ENCODE measurements at places on chromosomes 7 and 10.

DNA sequence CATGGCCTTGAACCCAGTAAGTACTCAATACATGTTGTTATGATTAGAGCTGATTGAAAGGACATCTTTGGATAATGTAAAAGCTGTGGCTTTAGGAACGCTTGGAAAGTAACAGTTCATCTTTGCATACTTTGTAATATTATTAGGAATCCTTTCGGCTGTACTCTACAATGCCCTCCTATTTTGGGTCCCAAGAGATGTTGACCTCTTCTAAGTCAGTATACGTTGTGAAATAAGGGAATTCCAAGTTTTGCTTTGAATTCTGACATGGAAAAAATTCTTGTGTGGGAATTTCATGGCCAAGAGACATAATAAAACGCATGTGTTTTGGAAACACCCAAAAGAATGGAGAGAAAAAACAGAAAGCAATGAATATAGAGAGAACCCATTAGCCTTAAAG, 7.7 kb downstream of the AGR3 start:
- no peak for DNase-seq

DNA sequence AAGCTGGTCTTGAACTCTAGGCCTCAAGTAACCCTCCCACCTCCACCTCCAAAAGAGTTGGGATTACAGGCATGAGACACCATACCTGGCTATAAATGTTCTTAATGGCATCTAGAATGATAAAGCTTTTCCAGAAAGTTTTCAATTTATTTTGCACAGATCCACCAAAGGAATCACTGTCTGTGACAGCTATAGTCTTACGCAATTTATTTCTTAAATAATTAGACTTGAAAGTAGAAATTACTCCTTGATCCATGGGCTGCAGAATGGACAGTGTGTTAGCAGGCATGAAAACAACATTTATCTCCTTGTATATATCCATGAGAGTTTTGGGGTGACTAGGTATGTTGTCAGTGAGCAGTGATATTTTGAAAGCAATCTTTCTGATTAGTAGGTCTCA, 33.8 kb downstream of the GALNT11 start:
- no peak for DNase-seq

DNA sequence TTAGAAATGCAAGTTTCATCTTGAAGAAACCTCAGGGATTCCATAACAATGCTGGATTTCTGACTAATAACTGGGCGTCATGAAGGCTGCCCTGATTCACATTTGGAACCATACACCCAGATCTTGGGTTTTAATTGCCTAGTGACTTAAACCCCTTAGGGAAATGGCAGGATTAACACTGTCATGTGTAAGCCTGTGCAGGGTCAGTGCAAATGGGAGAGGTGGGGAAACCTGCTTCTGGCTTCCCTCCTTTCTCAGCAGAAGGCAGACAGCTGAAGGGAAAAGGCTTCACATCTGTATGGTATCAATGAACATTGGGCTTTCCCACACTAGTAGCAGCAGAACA, 364.2 kb downstream of the ANKRD30A start:
- DNase-seq = no peak

- DNase-seq = no peak
These were observed 37.8 kb downstream of the RSU1 start for GRCh38 chr10:16779384-16779915.

GRCh38 chr7:50793120-50793946, 10.6 kb upstream of the GRB10 start:
- peak; percentile 43 for DNase-seq

DNA sequence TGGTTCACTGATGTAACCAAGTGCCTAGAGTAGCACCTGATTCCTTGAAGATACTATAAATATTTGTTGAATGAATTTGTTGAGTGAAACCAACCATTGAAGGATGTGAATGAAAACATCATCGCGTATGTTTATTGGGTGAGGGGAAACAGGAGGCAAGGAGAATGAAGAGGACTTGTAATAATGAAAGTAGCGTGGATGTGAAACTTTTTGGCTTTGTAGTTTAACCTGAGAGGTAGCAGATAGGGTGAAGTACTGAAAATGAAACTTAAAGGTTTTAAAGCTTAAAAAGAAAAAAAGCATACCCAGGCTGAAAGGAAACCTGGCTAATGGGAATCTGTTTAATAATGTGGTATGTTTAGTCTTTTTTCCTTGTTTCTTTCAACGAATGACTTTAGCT, 5.2 kb downstream of the CCNY start:
- no peak for DNase-seq

DNA sequence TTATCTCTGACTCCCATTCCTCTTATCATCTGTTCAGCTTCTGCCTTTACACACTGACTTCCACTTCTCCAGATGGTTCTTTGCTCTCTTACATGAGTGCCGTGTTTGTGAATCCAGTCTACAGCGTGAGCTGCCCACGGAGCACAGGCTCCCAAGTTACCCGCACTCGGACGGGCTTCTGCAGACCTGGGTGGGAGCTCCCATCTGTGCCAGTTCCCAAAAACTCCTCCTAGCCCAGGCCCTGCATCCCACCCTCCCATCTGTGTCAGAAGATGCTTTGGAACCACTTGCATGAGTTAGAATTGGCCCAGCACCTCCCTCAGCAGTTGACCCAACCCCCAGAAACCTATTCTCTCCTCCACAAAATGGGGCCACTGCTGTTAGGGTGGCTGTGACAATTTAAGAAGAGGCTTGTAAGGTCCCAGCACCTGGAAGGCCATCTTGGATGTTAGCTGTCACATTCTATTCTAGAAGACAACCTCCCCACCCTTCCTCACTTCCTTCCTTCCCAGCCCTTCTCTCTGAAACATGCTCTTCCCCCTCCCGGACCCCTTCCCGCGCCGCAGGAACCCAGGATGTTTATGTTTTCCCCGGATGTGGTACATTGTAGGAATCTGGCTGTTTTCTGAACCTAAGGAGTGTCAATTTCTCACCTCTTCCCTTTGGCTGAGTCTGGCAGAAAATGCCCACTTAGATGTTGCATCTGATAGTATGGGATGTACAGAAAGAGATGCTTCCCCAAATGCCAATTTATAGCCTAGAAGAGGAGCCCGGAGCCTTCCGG, 79.2 kb downstream of the CCDC3 start:
- DNase-seq = no peak

DNA sequence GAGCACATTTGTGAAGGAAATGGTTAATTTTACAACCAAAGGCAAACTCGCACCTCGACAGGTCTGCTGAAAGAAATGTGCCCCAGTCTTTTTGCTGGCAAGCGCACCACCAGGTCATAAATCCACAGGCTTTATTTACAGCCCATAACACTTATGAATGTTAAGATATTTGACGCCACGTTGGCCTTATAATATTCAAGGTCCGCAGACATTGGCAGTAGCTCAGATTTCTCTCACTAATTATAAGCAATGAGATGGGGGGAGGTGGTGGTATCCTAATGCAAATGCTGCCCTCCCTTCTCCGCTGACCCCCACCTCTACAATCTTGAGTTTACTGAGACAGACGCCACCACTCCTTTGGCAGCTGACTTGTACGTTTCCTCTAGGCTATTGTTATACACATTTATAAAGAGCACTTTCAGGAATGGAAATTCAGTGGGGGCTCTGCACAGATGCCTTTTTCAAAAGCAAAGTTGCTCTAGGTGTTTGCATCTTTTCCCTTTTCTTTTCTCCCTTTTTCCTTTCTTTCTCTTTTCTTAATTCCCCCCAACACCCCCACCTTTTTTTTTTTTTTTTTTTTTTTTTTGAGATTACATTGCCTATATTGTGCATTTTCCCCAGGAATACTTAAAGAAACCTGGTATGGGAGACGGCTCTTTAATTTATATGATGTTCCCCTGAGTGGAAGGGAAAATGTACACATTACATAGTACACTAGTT, 6.7 kb downstream of the TCF7L2 start:
- DNase-seq = no peak

DNA sequence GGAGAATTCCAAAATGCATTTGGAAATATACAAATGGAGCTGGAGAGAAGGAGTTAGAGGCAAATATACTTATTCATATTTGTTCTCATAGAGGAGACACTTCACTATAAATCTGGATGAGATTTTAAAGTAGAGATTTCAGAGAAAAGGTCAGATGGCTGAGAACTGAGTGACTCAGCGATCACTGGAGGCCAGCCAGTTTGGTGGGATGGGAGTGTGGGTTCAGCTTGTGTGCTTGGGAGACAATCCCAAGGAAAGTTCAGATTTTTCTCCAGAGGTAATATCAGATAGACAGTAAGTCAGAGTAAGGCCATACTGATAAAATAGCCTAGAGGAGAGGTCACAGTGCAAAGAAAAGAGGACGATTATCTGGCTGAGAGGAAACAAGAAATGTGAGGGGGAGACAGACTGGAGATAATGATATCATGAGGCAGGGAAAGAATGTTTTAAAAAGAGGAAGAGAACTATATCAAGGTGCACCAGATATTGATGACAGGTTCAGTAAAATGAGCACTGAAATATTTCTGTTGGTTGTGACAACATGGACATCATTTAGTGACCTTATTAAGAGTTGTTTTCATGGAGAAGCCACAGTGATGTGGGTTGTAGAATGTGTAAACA, 67.0 kb downstream of the MDFIC start:
- DNase-seq = no peak

GRCh38 chr10:23195846-23196600, 3.9 kb downstream of the PTF1A start:
- DNase-seq = no peak

DNA sequence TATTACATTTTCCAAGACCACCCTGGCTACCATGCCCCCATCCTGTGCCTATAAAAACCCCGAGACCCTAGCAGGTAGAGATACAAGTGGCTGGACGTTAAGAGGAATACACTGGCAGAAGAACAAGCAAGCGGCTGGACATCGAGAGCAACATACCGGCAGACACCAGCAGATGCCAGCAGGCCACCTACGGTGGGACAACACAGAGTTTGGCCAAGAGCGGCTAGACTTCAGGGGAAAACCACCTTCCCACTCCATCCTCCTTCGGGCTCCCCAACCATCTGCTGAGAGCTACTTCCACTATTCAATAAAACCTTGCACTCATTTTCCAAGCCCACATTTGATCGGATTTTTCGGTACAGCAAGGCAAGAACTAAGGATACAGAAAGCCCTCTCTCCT, 70.3 kb downstream of the ORC5 start:
- no peak for DNase-seq

DNA sequence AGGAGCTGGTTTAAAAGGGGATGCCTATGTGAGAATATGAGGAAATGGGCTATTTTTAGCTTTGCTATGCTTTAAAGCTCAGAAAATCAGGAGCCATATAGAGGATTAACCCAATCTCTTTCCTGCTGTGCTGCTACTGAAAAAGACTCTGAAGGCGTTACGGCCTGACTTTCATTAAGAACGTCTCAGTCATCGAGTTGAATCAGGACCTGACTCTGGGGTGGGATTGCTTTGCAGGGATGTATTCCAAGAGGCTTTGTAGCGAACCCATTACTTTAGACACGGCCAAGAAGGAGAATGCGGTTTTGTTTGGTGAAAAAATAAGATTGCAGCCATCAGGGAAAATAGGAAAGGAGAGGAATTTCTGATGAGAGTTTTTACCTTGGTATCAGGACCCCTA, 426.9 kb downstream of the CCSER2 start:
- no peak for DNase-seq

DNA sequence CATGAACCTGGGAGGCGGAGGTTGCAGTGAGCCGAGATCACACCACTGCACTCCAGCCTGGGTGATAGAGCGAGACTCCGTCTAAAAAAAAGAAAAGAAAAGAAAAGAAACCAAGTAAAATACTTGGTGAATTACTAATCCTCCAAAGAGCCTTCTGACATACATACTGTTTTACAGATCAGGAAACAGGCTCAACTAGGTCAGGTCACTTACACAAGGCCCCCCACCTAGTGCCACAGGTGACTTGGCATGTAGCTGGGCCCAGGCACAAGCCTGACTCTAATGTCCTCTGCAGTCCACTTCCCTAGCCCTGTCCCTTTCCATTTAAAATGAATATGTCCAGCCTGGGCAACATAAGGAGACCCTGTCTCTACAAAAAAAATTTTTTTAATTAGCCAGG, 157.0 kb downstream of the TPST1 start:
- DNase-seq = no peak

DNA sequence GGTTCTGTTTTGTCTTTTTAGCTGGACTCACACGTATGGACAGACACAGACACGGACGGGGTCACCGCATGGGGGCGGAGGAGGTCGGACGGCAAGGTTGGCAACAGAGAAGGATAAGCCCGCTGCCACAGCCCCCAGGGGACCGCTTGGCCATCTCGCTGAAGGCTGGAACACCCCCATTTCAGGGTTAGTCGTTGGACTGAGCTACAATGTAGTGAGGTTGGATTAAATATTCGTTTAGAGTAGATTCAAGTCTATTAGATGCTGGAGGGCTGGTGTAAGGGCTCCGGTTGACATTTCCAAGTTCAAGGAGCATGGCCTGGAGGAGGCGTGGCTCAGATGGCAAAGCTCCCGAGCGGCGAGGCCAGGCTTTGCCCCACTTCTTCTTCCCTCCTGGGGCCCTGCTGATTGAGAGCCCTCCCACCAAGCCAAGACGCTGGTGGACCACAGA, 35.2 kb downstream of the PPIF start:
- no peak for DNase-seq

DNA sequence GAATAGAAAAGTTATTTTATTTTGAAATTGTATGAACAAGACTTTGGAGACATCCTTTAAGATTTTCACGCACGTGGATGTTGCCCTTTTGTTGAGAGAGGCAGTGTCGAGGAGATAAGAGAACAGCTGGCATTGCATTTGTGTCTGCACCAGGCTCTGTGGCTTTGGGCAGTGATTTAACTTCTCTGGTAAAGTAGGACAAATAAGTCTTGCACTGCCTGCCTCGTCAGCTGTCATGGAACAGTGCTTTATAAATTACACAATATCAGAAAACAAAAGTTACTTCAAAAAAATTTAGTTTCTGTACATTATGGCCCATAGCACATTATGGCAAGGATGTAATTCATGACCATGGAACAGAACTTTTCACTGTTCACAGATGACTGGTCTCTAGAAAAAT, 20.1 kb downstream of the SNX10 start:
- DNase-seq = no peak

- no peak for DNase-seq
These were observed 70.6 kb upstream of the NXPH1 start for GRCh38 chr7:8362723-8363369.

DNA sequence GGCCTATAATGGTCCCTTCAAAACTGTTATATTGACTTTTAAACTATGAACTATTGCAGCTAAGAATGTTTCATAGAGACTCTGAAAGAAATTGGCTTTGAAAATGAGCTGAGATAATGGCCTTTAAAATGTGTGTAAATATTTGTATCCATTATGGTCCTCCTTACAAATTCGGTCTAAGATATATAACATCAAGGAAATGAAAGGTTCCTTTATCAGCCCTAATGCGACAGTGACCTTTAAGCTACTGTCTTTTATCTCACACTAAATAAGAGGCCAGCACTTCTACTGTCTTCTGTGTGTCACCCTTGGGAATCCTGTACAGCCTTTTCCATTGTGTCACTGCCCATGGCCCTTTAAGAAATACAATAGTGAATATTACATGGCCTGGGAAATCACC, 19.5 kb downstream of the COL28A1 start:
- no peak for DNase-seq

- no peak for DNase-seq
These were observed 31.7 kb downstream of the GRIFIN start for GRCh38 chr7:2444476-2444875.

All from DMS 273 treated with DMSO at 0.1 percent for 48 hours (cell line).